SIG-M5 (cell line): ENCODE measurements at places on chromosomes 4 and X.

GRCh38 chrX:150062292-150063137 is 124.2 kb upstream of the EOLA2 start:
- no peak for DNase-seq

DNA sequence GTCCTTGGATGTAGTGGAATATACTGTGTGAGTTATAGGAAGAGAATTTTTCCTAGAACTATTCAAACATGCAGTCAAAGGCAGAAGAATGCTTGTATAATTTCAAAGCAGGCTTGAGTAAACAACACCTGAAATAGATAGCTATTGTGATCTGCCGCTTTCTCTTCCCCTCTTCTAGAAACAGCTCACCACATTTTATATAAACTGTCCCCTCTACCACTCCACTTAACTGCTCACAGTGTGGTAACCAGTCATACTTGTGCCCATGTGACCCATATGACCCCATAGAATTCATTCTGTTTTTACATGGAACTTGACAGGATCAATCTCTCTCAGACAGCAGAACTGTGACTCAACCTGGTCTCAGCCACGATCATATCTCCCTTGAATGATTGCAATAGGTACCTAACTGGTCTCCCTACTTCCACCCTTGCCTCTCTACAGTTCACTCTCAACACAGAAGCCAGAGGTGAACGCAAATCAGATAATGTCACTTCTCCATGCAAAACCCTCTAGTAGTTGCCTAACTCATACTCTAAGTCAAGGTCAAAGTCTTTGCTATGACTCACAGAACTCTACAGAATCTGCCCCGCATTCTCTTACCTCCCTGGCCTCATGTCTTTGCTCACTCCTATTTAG is 85.6 kb upstream of the EFHC2 start:
- no peak for DNase-seq

GRCh38 chr4:71294301-71294700 is 44.5 kb upstream of the SLC4A4 start:
- DNase-seq = no peak

GRCh38 chr4:185638548-185639301 is 103.4 kb upstream of the PDLIM3 start:
- DNase-seq = no peak
